Dorsolateral prefrontal cortex (tissue), 122 donors: ENCODE measurements at places on chromosomes 6 and 20. TPM values are rescaled to one million over a fixed set of nuclear protein-coding genes. Genes with fewer than 3 reads are reported as not detected.

SDCBP2 gene
- total RNA-seq: 33.7 TPM

KIF25 gene
- 0.80 TPM for total RNA-seq

SEMG1 gene
- total RNA-seq: not detected

PLCB4 gene
- total RNA-seq: 15.4 TPM

PI3 gene
- not detected for total RNA-seq

KCNQ5 gene
- 74.5 TPM for total RNA-seq

BPI gene
- not detected for total RNA-seq

PSMB1 gene
- 125 TPM for total RNA-seq

LY6G5C gene
- 5.3 TPM for total RNA-seq

TRIM31 gene
- not detected for total RNA-seq

TMEM217 gene
- total RNA-seq: 1.2 TPM

MYLK4 gene
- 1.9 TPM for total RNA-seq

GABRR1 gene
- not detected for total RNA-seq

NEURL2 gene
- 6.7 TPM for total RNA-seq

PROCR gene
- 1.2 TPM for total RNA-seq

IL20RA gene
- 2.3 TPM for total RNA-seq
